Breast epithelium (tissue), 4 donors: ENCODE measurements at places on chromosomes 16 and 17.

DNA sequence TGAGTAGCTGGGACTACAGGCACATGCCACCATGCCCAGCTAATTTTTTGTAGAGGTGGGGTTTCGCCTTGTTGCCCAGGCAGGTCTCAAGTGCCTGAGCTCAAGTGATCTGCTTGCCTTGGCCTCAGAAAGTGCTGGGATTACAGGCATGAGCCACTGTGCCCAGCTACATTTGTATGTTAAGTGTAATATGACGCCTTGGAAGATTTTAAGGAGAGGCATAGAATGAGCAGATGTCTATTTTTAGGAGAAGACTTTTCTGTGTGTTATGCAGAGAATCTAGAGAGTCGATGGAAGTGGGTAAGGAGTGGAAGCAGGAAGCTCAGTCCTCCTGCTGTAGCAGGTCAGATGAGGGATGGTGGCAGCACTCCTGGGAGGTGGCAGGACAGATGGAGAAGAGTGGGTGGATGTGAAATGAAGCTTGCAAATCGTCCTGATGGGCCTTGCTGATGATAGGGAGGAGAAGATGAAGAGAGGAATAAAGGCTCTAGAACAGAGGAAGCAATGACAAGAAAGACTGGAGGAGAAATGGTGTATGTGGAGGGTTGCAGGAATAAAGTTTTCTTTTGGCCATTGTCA is 125.3 kb downstream of the SHISA6 start:
- no peaks in the 10 kb centered on the region for H3K27me3 ChIP-seq
- no peak for DNase-seq
- no peaks in the 10 kb centered on the region for H3K36me3 ChIP-seq

DNA sequence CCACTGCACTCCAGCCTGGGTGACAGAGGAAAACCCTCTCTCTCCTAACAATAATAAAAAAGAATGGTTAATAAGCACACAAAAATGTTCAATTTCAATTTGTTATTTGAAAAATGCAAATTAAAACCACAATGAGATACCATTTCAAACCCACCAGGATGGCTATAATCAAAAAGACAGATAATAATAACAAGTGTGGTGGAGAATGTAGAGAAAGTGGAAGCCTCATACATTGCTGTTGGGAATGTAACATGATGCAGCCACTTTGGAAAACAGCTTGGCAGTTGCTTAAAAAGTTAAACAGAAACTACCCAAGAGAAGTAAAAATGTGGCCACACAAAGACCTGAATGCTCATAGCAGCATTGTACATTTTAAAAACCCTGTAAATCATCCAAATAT is 51.8 kb upstream of the MAP3K14 start:
- no peaks in the 10 kb centered on the region for H3K27me3 ChIP-seq
- DNase-seq = no peak
- H3K27ac ChIP-seq = no peak overlapping the region
- H3K4me1 ChIP-seq = peaks cover 4% of the 10 kb centered on the region
- no peak overlapping the region for H3K4me3 ChIP-seq

DNA sequence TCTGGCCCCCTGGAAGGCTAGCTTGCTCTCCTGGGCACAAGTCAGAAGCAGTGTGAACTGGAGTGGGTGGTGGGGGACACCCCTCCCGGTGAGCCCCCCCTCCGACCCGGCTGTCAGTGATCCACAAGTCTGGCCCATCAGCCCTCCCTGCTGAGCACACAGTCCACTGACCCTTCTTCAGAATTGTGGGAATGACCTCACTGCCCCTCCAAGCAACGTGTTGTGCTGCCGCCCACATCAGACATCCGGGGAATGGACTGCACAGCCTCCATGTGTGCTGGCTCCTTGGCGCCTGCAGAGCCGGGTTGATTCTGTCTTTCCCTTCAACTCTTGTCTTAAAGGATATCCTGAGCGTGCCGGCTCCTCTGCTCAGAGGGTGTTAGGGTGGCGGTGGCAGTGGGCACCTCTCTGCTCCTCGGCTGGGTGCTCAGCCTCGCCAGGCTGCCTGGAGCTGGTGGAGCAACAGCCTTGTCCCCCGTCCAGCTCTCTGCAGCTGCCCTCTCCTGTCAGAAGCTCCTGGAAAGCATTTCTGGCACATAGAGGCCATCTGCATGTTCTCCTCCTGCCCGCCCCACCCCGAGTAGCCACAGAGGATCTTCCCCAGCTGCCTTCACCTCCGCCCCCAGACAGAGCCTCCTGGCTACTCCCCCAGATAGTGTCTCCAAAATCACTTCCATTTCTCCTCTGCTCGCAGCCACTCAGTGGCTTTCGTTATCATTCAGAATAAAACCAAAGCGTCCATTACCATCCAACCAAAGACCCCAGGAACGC is 19.8 kb downstream of the NPTX1 start:
- no peaks in the 10 kb centered on the region for H3K4me1 ChIP-seq
- H3K4me3 ChIP-seq = peak overlapping the region; percentile 25
- H3K27me3 ChIP-seq = no peaks in the 10 kb centered on the region
- peak overlapping the region; percentile 96 for H3K27ac ChIP-seq
- no peaks in the 10 kb centered on the region for H3K36me3 ChIP-seq
- no peak for DNase-seq

- H3K4me1 ChIP-seq = no peaks in the 10 kb centered on the region
- no peak overlapping the region for H3K27ac ChIP-seq
- no peaks in the 10 kb centered on the region for H3K27me3 ChIP-seq
- H3K4me3 ChIP-seq = no peak overlapping the region
- H3K36me3 ChIP-seq = no peaks in the 10 kb centered on the region
- DNase-seq = no peak
Measured at GRCh38 chr17:80573701-80574100, 29.1 kb downstream of the RPTOR start.

- H3K27ac ChIP-seq = no peak overlapping the region
- no peaks in the 10 kb centered on the region for H3K4me1 ChIP-seq
- DNase-seq = no peak
- peak overlapping the region; percentile 67 for H3K4me3 ChIP-seq
- peaks cover 6% of the 10 kb centered on the region for H3K27me3 ChIP-seq
- H3K36me3 ChIP-seq = no peaks in the 10 kb centered on the region
Measured at GRCh38 chr16:21283521-21284289, 5.6 kb upstream of the CRYM start.

GRCh38 chr16:59759296-59759695 is 1025.2 kb upstream of the GOT2 start:
- H3K4me1 ChIP-seq = no peaks in the 10 kb centered on the region
- DNase-seq = no peak
- H3K4me3 ChIP-seq = no peak overlapping the region
- H3K36me3 ChIP-seq = no peaks in the 10 kb centered on the region
- H3K27ac ChIP-seq = no peak overlapping the region

DNA sequence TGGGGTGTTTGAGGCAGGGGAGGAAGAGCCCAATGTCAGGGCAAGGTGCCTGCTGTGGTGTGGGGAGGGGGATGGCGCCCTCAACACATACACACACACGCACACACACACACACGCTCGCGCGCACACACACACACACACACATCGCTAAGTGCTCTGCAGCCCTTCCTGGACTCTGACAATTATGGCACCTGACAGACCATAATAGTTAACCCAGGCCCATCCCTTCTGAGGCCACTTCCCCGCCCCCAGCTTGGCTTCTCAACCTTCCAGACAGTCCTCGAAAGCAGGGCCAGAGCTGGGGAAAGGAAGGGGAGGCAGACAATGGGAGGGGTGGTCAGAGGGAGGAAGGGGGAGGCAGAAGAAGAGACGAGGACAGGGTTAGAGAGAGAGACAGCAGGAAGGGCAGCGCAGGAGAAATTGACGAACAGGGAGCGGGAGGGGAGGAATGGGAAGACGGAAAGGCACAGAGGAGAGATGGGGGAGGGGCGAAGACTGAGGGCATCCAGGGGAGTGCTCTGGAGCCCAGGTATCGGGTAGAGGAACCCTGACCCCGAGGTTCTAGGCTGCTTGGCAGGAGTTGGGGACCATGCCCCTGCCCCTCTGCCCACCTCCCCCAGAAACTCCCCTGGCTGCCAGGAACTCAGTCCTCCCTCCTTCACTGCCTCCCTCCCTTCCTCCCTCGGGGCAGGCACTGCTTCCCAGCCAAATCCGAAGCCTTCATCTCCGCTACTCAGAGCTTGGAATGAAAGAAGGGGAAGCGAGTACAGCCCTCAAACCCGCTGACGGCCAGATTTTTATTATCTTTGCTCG is 4.0 kb downstream of the SRCIN1 start:
- no peaks in the 10 kb centered on the region for H3K4me1 ChIP-seq
- no peak overlapping the region for H3K4me3 ChIP-seq
- DNase-seq = no peak
- H3K36me3 ChIP-seq = no peaks in the 10 kb centered on the region
- H3K27ac ChIP-seq = no peak overlapping the region
- no peaks in the 10 kb centered on the region for H3K27me3 ChIP-seq

- no peaks in the 10 kb centered on the region for H3K36me3 ChIP-seq
- peak overlapping the region; percentile 91 for H3K4me3 ChIP-seq
- peak overlapping the region; percentile 96 for H3K27ac ChIP-seq
- DNase-seq = no peak
- H3K4me1 ChIP-seq = no peaks in the 10 kb centered on the region
- H3K27me3 ChIP-seq = no peaks in the 10 kb centered on the region
Measured at GRCh38 chr16:29961127-29961478, 776 bp upstream of the TMEM219 start.

- H3K4me3 ChIP-seq = no peak overlapping the region
- no peak overlapping the region for H3K27ac ChIP-seq
- peaks cover 6% of the 10 kb centered on the region for H3K4me1 ChIP-seq
- no peaks in the 10 kb centered on the region for H3K27me3 ChIP-seq
- no peak for DNase-seq
Measured at GRCh38 chr16:58019866-58020538, 5.6 kb upstream of the MMP15 start.

GRCh38 chr17:50558091-50558490 is 2.4 kb upstream of the CACNA1G start:
- no peak overlapping the region for H3K4me3 ChIP-seq
- no peaks in the 10 kb centered on the region for H3K4me1 ChIP-seq
- peaks cover 28% of the 10 kb centered on the region for H3K27me3 ChIP-seq

DNA sequence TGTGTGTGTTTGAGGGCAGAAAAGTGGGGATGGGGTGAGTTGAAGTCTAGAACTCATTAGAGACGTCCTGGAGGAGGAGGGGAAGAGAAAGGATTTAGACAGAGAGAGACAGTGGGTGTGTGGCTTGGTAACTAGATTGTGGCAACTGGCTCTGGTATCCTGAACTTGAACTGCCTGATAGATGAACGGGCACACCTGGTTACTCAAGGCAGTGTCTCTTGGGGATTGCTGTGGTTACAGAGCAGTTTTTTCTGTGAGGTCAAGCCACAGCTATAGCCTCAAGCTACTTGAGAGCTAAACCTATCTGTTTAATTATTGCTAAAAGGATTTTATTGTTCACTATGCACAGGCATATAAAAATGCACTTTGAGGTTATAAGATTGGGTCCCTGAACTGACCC is 29.8 kb upstream of the MYH2 start:
- H3K4me3 ChIP-seq = no peak overlapping the region
- H3K27ac ChIP-seq = no peak overlapping the region
- no peaks in the 10 kb centered on the region for H3K27me3 ChIP-seq
- no peak for DNase-seq
- no peaks in the 10 kb centered on the region for H3K36me3 ChIP-seq

- peaks cover 6% of the 10 kb centered on the region for H3K36me3 ChIP-seq
- H3K27me3 ChIP-seq = no peaks in the 10 kb centered on the region
- peak; percentile 92 for DNase-seq
- peak within 1 kb of the TSS; percentile 94 for H3K27ac ChIP-seq
- no peaks in the 10 kb centered on the region for H3K4me1 ChIP-seq
Measured at GRCh38 chr16:71845639-71846430, at the start of gene ATXN1L. ATXN1L (plus strand) TSS chr16:71845976; CDS start chr16:71849741, 3,765 bp downstream.

GRCh38 chr16:4123616-4124300 is 7.5 kb upstream of the ADCY9 start:
- no peak for DNase-seq
- no peaks in the 10 kb centered on the region for H3K36me3 ChIP-seq
- H3K27ac ChIP-seq = no peak overlapping the region
- H3K27me3 ChIP-seq = no peaks in the 10 kb centered on the region
- no peaks in the 10 kb centered on the region for H3K4me1 ChIP-seq

DNA sequence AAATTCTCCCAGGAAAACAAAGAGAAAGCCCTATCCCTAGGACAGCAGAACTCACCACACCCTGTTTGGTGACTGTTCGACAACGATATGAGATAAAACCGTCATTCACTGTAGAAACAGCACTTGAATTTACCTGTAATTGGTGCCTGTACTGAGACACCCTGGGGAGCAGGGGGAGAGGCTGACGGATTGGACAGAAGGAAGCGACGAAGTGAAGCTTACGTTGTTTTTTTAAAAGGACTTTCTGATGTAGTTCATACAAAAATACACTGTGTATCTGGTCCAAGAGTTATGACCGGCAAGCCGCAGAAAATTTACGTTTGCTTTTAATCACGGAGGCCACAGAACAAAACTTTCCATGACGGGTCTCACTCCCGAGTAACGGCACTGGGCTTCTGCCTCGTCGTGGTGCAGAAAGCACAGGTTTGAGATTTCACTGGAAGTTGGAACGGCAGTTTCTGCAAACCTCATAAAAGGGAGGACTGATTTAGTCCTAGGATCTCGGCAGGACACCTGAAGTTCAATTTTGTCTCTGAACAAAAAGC is 9.7 kb downstream of the NXN start:
- DNase-seq = no peak
- peak overlapping the region; percentile 7 for H3K4me3 ChIP-seq
- no peaks in the 10 kb centered on the region for H3K4me1 ChIP-seq
- H3K36me3 ChIP-seq = no peaks in the 10 kb centered on the region
